Right ventricle myocardium superior (tissue), 1 donor: ENCODE measurements at places on chromosomes 6 and 20. TPM values are rescaled to one million over a fixed set of nuclear protein-coding genes. Genes with fewer than 3 reads are reported as not detected.
A peak's percentile ranks its signal among the peaks of the same experiment; 100 is the strongest.

Gene CCN2
- total RNA-seq, result 13.9 TPM

Gene LPA
- not detected for total RNA-seq

Gene ZBP1
- not detected for total RNA-seq

Gene NNAT
- not detected for total RNA-seq

DNA sequence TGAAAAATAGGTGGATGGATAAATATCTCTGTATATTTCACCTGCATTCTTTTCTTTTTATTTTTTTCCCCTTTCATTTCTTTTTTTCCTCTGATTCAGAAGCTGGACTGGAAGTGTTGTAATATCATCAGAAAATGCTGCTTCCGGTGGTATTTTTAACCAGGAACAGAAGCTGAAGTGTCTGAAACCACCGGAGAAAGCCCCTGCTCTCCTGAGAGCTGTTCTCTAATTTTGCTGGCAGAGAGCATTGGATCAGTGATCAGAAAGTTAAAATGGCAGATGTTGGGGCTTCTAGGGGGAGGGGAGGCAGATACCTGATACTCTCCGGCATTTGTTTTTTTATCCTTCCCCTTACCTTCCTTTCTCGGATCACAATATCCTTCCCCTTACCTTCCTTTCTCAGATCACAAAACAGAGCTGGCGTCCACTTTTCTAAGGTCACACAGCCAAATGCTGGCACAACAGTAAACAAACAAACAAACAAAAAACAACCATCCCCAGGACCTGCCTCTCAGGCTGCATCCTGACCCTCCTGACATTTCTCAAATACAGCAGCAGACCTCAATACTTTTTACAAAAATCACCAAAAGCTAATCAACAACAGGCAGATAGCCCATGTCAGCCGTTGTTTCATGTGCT lies 143.2 kb upstream of the ZNF217 start:
- DNase-seq, result no peak

- no peak for DNase-seq
These were observed 62.3 kb downstream of the ESR1 start for GRCh38 chr6:151869787-151870186.

DNA sequence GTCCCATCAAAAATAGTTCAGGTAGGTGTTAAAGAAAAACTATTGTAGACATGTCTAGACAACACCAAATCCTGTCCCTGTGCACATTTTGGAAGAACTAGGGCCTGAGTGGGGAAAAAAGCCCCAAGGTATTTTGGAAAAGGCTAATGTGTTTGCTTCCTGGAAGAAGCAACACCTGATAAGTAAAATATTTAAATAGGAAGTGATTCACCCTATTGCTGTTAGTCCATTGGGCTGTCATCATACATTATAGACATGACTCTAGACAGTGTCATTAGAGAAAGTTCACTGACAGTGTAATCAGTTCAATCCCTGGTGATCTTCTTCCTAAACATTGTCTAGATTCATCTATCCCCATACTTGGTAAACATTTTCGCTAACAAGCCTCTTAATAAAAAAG lies 465.3 kb downstream of the CBLN4 start:
- no peak for DNase-seq

DNA sequence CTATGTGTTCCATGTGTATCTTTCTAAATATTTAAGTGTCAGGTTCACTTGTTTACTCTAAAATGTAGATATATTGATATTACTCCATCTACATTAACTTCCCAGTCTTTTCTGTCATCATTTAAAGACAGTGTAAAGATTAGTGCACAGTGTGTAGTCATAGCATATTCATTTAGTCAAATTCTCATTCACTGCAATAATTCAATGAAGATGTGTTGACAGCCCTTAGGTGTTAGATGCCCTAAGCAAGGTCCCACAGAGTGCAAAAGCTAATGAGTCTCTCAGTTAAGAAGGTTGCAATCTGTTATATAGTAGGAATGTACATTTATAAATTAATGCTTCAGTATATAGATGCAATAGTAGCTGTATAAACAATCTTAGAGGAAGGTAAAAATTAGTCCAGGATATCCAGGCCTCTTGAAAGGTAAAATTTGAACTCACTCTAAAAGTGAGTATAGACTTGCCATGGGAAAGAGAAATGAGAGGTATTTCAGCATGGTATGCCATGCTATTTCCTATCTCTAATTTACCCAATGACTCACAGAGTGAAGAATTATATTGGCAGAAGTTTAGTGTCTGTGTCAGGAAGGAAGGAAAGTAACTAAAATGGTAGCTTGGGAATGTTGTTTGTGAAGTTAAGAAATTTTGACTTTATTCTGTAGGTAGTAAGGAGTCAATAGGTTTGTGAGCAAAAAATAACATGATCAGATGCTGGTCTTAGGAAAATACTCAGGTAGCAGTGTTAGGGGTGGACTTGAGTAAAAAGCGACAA lies 969.9 kb upstream of the CITED2 start:
- DNase-seq, result no peak

- no peak for DNase-seq
These were observed 15.0 kb downstream of the ELOVL5 start for GRCh38 chr6:53333439-53334408.

- DNase-seq, result peak; percentile 83
These were observed 41.7 kb downstream of the MOCS1 start for GRCh38 chr6:39892490-39893129.

- DNase-seq, result no peak
These were observed 37.6 kb downstream of the SLC2A10 start for GRCh38 chr20:46746956-46747526.
